ENCODE measurements at places on chromosomes 1 and 21.
A peak's percentile ranks its signal among the peaks of the same experiment; 100 is the strongest.

GRCh38 chr1:87392248-87393192, 63.8 kb downstream of the LMO4 start:
- DNase-seq, result no peak

DNA sequence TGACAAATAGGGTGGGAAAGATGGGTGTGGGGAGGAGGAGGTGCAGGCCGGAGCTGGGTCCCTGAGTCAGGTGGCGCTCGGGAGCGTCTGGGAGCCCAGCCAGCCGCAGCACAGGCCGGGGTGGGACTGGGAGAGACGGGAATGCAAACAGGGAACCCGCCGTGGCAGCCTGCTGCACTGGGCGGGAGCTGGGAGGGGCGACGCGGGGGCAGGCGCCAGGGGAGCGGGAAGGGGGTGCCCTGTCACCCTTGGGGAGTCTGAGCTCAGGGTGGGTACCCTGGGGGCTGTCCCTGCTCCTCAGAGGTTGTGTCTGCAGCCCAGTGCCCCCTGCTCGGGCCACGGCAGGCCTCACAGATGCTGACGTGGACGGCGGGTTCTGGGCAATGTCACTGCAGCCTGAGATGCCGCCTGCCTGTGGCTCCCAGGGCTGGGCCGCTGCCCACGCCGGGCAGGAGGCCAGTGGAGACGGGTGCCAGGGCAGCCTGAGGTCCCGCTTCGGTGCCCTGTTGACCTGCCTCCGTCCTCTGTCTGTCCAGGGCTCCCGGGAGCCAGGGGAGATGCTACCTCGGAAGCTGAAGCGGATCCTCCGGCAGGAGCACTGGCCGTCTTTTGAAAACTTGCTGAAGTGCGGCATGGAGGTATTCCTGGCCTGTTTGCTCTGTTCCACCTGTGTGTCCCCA, 16.6 kb upstream of the LRRC3 start:
- no peak for DNase-seq

DNA sequence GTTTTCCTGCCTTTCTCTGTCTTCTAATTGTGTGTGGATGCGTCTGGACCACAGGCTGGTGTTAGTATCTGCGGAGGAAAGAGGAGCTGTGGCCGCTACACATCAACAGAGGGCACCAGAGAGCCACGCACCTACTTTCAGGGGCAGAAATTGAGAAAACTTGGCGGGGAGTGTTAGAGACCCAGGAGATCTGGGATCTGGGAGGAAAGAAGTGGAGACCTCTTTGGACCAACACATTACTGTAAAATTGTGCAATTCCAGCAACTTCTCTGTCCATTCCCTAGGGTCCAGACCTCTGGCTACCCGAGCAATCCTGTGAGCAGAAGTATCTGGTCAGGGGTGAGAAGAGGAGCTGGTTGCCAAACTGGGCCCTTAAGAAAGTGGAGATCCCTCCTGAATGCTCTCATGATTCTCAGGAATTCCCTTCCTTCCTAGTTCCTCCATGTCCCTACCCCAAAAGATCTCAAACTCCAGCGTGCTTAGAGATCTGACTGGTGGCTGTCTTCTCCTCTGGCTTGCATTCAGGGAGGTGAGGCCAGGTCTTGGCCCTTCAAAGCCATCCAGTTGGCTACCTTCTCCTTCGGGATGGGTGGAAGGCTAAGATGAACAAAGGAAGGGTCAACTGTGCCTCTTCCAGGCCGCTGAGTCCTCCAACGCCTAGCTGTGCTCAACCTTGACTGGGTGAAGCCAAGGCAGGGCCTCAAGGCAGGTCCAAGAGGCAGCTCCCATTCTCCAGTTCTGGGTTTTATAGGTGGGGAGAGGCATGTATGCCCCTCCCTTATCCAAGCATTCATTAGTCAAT, 1.2 kb upstream of the KIRREL1 start:
- DNase-seq, result peak; percentile 39

- DNase-seq, result no peak
These were observed 189.9 kb downstream of the APP start for GRCh38 chr21:25980710-25981109.

GRCh38 chr1:12082988-12083387, 19.9 kb downstream of the TNFRSF8 start:
- no peak for DNase-seq

GRCh38 chr1:161259345-161259702, 779 bp downstream of the PCP4L1 start:
- DNase-seq, result no peak

DNA sequence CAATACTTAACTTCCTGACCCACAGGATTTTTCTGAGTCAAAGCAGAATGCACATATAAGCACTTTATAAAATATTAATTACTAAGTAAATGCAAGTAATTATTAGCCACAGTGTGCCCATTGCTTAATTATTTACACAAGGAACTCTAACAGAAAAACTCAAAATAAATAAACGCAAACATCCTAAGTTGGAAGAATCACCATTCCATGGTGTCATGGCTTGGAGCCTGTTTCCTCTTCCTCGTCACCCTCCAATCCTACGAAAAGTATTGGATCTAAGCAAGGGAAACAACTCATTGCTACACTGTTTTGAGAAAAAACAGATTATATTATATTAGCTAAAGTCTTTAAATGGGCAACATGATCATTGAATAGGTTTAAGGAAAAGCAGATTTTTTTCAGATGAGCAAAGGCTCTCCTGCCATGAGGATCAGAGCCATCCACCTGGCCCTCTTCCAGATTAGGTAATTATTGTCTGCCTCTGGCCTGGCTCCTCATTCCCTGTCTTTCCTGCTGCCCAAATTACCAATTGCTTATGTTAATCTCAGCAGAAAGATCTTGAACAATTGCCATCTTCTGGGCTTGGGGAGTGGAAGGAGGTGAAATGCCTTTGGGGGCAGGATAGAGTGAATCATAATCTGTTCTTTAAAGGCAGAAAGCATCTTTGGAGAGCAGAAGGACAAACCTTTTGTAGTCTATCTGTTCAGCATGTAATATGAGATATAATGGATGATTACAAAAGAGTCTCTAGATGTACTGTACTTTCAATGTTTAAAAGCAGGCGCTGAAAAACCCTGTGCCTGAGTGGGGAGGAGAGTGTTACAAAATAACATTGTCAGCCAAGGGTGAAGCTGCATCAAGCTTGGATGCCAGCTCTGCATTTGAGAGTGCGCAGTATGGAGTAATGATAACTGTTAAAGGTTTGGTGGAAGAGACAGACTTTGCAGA, 121.2 kb downstream of the DUSP10 start:
- DNase-seq, result no peak

DNA sequence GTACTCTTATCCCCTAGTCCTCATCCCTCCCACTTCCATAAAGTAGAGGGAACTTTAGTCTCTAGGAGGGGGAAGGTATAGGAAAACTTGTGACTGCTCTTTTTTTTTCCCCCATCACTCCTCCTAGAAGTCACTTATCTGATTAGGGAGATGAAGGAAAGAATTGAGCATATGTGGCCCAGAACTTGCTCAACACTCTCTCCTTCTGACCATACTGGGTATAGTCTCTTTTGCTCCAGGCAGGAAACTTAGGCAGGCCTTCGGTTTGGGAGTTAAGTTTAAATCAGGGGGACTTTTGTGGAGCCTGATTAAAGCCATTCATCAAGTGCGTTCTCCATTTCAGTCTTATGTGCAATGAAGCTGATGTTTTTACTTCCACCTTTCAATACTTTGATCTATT, 5.8 kb downstream of the UBE2U start:
- no peak for DNase-seq

All from stimulated activated CD4-positive, alpha-beta T cell treated with anti-CD3 and anti-CD28 coated beads, Interleukin-4, amount 100 ng/mL, for 24 hours (primary cell).